Iris pigment epithelial cell (primary cell): ENCODE measurements at places on chromosomes 5 and 9.

- no peak for DNase-seq
Observed at GRCh38 chr5:113425909-113426308, 8.9 kb downstream of the TSSK1B start.

DNA sequence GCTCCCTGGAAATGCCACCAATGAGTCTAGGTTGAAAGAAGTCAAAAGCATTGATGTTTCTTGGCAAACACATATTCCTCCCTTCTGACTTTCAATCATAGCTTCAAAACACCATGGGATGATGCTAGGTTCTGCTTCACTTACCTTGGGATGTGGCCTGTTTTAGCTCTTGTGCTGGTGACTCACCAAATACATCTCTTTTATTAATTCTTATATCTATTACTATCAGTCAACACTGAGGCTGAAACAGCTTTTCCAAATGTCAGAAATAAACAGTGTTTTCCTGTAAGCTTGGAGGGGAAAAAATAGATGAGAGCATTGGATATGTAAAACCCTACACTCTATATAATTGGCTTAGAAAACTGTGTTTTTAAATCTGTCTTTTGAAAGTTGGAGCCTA lies 245.4 kb upstream of the NREP start:
- peak; percentile 38 for DNase-seq

DNA sequence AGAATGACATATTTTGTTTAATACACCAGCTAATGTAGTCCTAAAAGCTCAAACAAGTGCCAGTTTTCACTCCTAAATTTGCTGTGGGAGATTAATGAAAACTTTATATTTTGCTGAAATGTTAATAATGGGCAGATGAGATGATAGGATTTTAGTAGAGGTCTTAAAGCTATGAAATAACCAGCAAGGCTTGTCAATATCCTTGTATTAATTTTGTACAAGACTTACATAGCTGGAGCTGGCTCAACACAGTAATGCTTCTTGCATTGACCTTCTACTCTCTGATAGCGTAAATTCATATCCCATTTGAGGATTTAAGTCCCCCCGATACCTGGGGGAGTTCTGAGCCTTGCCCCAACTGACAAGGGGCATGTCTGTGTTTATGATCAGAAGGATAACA lies 219.2 kb downstream of the MAPKAP1 start:
- no peak for DNase-seq

DNA sequence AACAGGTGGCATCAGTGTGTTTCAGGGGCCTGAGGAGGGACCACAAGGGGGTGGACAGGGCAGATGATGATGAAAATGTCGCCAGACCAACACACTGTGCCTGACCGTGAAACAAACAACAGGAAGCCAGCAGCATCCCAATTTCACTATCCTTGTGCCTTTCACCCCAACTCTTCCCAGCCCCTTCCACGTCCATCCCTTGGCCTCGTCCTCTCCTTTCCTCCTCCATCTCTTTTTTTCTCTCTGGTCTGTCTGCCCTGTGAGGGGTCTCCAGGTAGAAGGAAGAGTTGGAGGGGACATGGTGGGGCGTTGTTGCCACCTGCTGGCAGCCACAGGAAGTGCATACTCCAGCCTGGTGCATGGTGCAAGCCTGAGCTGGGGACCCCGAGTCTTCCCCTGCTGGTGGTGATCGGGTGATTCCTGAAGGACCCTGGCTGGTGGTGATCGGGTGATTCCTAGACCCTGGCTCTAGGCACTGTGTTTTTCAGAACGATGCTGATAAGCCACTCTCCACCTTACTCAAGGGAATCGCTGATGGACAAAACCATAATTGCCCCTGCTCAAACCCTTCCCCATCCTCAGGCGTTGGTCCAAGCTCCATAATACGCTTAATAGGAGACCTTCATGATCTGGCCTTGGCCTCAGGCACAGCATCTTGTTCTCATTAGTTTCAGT lies 21.7 kb upstream of the NSD1 start:
- DNase-seq: no peak

DNA sequence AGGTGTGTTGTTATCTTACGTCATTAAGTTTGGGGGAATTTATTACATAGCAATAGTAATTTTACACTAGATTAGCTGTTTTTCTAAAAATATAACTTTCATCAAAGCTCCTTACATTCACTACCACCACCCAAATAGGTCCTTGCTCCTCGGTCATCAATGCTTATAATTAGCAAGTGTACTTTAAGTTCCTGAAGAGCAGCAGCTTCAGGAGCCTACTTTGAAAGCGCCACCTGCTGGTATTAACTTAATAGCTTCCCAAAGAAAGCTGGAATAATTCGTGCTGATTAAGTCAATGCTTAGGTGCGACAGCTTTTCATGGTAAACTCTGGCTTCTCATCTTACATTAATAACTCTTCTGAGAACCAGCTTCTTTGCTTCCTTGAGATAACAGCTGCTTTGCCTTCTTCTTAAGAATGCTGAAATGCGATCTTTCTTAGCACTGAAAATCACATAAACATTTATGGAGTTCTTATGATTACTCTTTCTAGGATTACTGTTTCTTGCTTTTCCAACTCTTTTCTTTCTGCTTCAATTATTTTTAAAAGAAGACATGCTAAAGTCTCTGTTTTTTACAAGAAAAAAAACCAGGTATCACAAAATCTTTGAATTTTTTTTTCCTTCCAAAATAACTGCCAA lies 10.0 kb upstream of the C5 start:
- DNase-seq: peak; percentile 80

DNA sequence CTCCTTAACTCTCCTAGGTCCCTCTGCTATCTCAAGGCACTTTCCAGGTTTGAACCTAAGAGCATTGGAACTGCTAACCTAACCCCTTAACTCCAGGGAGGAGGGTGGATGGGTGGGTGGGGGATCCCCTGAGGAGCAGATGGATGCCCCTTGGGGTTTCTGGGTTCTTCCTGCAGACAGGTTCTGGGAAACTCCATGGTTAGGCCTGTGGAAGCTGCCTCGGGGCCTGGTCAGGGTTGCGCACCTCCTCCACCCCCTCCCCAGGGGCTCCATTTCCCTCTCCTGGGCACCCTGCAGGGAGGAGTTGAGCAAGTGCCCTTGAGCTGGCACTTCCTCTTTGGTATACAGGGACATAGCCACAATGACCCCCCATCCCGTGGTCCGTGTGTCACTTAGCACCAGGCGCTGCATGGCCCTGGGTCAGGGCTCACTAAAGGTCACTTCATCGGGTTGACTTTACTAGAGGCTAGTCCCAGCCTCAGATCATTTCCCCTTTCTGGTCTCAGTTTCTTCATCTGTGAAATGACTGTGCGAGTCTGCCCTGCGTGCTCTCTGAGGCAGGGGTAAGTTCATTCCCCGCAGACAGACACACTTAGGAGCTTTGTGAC lies 16.0 kb downstream of the CXXC5 start:
- no peak for DNase-seq
